Mammary epithelial cell (primary cell): ENCODE measurements at places on chromosomes 12 and 14. TPM values are rescaled to one million over a fixed set of nuclear protein-coding genes. Genes with fewer than 3 reads are reported as not detected.
A peak's percentile ranks its signal among the peaks of the same experiment; 100 is the strongest.

The RERG gene
- not detected for polyA plus RNA-seq

The ACVRL1 gene
- not detected for polyA plus RNA-seq

The ATG101 gene
- polyA plus RNA-seq, result 90.8 TPM

The AMIGO2 gene
- 48.8 TPM for polyA plus RNA-seq

The UNC79 gene
- 0.02 TPM for polyA plus RNA-seq

The LRP1-AS gene
- not detected for polyA plus RNA-seq

The HSP90B1 gene
- 425 TPM for polyA plus RNA-seq

The ESR2 gene
- 0.06 TPM for polyA plus RNA-seq

The GLT1D1 gene
- not detected for polyA plus RNA-seq

The FOXM1 gene
- polyA plus RNA-seq, result 38.5 TPM

The LIN7A gene
- polyA plus RNA-seq, result not detected

GRCh38 chr12:113762882-113763816 is 203.0 kb downstream of the RBM19 start:
- DNase-seq, result no peak

- DNase-seq, result no peak
Measured at GRCh38 chr12:99261256-99261655, 386.3 kb upstream of the GARIN6 start.

DNA sequence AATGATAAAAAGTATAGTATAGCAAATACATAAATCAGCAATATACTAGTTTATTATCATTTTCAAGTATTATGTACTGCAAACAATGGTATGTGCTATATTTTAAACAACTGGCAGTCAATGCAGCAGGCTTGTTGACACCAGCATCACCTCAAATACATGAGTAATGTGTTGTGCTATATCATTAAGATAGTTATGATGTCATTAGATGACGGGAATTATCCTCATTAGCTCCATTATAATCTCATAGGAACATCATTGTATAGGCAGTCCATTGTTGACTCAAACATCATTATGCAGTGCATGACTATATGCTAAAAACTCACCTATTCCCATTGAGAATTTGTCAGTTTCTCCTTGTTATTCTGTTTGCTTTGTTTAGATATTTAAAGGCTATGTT is 85.4 kb downstream of the PRKD1 start:
- DNase-seq, result no peak

GRCh38 chr12:132716356-132716755 is 5.7 kb downstream of the PGAM5 start:
- no peak for DNase-seq

DNA sequence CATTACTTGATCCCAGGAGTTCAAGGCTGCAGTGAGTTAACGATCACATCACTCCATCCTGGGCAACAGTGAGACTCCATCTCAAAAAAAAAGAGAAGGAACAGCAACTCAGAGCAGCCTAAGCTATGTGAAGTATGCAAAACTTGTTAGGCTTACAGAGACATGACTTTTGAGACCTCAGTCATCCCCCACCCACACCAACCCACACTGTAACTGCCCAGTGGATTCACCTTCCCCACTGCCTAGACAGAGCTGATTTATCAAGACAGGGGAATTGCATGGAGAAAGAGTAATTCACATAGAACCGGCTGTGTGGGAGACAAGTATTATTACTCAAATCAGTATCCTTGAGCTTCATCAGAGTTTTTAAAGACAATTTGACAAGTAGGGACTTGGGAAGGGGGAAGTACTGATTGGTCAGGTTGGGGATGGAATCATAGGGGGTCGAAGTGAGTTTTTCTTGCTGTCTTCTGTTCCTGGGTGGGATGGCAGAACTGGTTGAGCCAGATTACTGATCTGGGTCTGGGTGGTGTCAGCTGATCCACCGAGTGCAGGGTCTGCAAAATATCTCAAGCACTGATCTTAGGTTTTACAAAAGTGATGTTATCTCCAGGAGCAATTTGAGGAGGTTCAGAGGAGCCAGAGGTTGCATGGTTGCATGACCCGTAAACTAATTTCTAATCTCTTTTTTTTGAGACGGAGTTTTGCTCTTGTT is 6.2 kb upstream of the WDR89 start:
- no peak for DNase-seq

DNA sequence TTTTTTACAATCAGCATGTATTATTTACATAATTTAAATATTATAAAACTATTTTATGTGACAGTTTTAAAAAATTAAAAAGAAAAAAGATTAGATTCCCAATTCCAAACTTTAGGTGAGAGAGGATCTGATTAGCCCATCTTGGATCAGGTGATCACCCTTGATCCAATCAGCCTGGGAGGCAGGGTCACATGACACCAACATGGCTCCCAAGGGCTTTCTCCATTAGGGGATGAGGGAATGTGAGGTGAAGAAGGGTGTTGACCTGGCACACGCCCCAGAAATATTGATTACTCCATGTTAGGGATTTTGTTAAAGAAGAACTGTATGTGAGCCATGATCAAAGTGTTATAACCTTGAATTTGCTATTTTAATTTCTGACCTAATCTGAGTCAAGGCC is 225.4 kb downstream of the RBM19 start:
- no peak for DNase-seq

GRCh38 chr12:132619386-132620112 is 973 bp downstream of the P2RX2 start:
- DNase-seq, result no peak

DNA sequence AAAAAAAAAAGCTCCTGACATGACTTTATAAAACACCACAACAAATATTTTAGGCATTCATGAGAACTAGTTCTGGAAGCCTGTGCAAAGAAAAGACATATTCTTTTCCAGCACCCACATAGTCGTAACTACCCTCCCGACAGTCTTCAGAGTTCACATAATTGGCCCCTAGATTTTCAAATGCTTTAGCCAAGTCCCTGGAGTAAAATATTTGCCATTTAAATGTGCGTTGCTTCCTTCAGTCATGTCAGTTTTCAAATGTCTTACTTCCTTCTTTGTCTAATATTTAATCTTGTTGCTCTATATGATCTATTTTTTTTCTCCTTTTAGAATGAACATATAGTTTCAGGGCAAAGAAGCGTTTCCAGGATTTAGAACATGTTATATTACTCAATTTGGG is 66.8 kb upstream of the KRAS start:
- DNase-seq, result no peak

DNA sequence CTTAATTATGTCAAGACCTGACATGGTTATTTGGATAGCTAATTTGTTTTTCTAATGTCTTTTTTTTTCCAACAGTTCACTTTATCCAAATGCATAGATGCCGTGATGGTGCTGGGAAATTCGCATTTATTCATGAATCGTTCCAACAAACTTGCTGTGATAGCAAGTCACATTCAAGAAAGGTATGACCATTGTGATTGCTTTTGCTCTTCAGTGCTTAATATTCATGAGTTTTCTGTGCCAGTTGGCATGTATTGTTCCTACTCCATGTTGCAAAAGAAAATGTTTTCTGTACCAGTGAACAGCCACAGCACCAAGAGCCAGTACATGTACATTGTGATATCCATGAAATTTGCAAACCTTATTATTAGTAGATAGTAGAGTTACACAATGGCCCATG is 11.8 kb downstream of the GTF2H3 start:
- no peak for DNase-seq

DNA sequence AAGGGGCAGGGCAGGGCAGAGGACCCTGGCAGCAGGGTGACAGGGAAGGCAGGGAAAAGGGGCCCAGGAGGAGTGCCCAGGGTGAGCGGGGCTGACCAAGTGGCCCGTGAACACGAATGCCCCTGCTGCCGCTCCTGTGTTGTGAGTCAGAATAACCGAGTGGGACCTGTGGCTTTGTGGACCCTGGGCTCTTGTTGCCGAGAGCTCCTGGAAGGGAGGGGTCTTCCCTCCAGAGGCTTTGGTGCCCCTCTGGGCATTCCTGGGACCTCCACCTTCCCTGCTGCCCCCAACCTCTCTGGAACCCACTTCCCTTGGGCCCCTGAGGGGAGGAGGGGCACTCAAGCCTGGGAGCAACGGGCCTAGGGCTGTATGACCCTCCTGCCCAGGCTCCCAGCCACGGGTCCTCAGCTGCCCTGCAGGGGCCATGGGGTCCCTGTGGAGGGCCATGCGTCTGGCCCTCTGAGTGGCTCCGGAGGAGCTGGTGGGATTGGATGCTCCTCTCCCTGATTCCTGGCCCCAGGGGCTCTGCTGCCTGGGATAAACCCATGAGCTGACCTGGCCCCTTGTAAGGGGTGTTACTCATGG is 319.4 kb downstream of the TMEM121 start:
- no peak for DNase-seq

DNA sequence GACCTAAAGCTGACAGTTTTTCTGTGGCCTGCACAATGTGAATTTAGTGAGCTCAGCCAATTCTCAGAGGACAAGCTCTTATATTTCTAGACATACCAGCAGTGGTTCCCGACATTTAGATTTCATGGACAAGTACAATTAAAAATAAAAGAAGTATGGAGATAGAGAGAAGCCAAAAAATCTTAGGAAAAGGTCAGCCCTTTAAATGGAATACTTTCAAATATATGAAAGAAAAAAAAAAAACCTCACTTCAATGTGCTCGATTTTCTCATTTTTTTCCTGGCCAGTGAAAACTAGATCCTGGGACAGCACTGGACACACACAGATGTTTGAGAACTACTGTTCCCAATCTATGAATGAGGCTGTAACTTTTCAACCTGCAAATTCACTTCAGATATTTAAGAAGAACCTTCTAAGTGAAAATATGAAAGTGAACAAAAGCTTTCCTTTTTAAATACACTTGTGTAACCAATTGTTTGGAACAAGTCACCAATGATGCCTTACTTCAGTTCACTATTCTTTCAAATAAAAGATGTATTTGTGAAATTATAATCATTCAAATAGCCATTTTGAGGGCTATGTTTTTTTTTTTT is 109.4 kb downstream of the SLC38A1 start:
- DNase-seq, result no peak

- no peak for DNase-seq
Measured at GRCh38 chr14:28867571-28867970, 101.0 kb downstream of the FOXG1 start.

DNA sequence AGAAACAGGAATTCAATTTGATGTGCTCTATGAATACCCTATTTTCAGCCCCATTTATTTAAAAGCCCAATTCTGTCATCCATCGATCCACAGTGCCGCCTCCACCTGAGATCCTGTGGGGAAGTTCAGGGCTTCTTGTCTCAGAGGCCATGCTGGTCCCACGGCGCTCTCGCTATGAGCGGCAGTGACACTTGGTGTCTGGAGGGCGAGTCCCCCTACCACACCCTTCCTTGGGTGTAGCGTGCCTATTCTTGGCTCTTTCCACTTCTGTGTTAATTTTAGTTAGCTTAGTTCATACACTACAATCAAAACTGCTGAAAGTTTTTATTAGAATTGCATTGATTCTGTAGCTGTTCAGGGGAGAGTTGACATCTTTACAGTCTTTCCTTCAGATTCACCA is 73.8 kb downstream of the DDX51 start:
- no peak for DNase-seq

- DNase-seq, result no peak
Measured at GRCh38 chr12:98262902-98263301, 252.5 kb upstream of the TMPO start.

GRCh38 chr14:31340297-31341063 is 79.9 kb downstream of the HEATR5A start:
- DNase-seq, result no peak

GRCh38 chr12:58291106-58291505 is 349.7 kb downstream of the ATP23 start:
- DNase-seq, result no peak

DNA sequence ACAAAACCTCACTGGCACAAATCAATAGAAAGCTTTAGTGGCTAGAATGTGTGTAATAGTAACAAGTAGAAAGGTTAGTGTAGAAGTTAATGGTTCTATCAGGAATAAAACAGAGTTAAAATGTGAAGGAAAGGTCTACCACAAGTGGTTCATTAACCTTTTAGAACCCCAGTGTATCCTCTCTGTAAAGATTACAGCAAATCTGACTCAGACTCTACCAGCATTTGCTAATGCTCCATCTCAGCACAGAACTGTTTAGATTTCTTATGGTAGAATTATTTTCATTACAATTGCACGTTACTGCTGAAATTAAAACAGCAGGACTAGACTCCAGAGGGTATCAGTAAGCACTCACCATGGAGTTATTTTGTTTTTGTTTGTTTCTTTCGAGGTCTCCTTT is 609.0 kb upstream of the LMO3 start:
- DNase-seq, result no peak

DNA sequence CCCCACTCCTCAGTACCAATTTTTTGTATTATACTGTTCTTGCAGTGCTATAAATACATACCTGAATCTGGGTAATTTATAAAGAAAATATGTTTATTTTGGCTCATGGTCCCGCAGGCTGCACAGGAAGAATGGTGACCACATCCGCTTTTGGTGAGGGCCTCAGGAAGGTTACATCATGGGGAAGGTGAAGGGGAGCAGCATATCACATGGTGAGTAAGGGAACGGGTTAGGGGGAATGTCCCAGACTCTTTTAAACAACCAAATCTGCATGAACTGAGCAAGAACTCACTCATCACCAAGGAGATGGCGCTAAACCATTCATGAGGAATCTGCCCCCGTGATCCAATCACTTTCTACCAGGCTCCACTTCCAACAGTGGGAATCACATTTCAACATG is 40.0 kb downstream of the OSBPL8 start:
- no peak for DNase-seq

- DNase-seq, result peak; percentile 73
Measured at GRCh38 chr12:65740873-65741600, 83.2 kb upstream of the HMGA2 start.

GRCh38 chr12:12481631-12482030 is 81.0 kb downstream of the DUSP16 start:
- no peak for DNase-seq

GRCh38 chr14:56156096-56156495 is 37.9 kb downstream of the PELI2 start:
- DNase-seq, result no peak

DNA sequence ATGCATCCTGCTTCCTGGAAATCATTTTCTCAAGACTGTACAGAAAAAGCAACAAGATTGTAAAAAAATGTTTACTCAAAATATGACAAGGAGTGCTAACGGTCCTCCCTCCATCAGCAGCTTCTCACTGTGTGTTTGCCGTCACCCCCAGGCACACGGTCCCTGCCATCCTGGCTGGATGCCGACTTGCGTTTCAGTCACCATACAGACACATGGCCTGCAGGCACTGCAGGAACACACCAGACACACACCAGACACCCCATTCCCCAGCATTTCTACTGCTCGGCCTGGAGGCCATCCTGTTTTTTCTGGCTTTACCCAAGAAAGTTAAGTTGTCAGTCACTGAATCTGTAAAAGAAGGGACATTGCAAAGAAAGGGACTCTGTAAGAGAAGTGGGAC is 10.8 kb downstream of the KCNK10 start:
- no peak for DNase-seq

GRCh38 chr12:58176296-58176869 is 235.0 kb downstream of the ATP23 start:
- peak; percentile 6 for DNase-seq

GRCh38 chr14:104515811-104516780 is 63.5 kb upstream of the C14orf180 start:
- DNase-seq, result no peak

DNA sequence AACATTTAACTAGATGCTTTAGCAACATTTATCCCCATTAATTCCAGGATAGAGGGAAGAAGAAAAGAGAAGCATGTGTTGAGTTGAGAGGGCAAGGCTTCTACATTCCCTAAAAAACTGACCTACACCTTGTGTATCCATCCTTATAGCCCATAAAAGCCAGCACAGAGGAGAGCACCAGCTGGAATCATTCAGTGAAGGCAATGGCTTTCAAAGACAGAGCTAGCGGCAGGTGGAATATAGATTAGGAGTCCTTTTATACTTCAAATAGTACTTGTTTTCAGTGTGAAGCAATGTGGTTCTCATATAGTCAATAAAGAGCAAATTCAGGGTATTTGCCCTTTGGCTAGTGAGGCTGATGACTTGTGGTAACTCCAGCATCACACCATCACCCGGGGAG is 94.4 kb downstream of the TBC1D30 start:
- DNase-seq, result no peak
